ENCODE measurements at places on chromosomes 4 and X. TPM values are rescaled to one million over a fixed set of nuclear protein-coding genes. Genes with fewer than 3 reads are reported as not detected.

DNA sequence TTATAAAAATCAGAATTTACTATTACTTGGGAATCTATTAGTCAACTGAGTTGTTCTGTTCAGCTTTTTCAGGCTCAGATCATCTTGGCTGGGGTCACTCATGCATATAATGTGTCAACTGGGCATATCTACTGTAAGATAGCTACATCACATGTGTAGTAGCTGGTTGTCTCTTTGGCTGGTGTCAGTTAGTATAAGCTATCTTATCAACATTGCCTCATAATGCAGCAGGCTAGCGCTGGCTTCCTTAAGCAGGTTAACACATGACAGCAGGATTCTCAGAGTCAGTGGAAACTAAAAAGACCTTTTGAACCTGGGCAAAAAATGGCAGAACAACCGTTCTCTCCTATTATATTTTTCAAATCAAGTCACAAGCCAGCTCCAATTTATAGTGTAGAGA is 378.3 kb upstream of the PCDH10 start:
- no peak for DNase-seq

The LRAT gene
- polyA plus RNA-seq, result 0.06 TPM

GRCh38 chr4:118930255-118930654 is 41.6 kb downstream of the SYNPO2 start:
- DNase-seq, result no peak

DNA sequence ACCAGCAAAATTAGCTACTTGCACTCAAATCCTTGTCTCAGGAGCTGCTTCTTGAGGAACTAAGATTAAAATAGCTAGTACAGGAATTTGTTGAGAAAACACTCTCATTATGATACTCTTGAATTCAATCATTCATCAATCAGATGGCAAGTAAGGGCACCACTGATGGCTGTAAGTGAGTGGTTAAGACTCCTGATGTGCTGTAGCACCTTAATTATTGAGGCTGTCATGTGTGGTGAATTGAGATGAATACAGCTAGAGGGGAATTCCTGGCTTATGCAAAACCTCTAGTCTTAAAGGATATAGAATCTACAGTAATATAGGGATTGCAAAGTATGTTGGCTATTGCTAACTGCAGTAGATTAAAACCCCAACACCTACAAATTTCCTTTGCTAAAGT is 509.1 kb downstream of the IQCM start:
- DNase-seq, result no peak

DNA sequence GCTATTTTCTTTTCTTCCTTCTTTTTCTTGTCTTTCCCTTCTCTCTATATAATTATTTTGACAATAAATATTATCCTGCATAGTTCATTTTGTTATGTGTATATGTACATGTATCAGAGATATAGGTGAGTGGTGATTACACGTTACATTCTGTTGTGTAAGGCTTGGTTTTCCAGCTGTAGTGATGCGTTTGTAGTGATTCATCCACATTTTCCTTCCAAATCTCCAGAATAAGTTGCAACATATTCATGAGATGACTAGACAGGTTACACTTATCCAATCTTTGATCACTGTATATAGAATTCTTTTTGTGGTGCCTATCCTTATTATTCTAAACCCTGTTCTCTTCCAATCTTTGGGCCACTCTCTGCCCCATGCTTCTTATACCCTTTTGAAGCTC is 540.2 kb downstream of the GBA3 start:
- no peak for DNase-seq

DNA sequence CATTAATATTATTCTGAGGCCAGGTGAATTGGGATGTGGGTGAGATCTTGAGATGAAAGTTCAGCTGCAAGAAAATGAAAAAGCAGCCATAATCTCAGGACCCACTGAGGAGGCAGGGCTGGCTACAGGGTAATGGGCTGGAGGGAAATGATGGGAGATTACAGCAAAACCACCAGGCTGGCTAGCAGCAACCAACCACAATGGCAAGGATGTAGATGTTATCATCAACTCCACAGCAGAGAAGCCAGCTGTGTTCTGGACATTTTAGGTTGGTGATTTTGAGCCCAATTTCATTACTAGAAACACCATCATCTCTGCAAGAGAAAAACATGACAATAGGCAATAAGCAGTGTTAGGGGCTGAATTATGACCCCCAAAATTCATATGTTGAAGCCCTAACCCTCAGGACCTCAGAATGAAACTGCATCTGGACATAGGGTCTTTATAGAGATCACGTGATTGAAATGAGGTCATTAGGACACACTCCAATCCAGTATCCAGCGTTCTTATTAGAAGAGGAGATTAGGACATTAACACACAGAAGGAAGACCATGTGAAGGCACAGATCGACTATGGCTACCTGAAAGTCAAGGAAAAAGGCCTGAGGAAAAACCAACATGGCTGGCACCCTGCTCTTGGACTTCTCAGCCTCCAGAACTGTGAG is 139.8 kb upstream of the KIT start:
- DNase-seq, result no peak

DNA sequence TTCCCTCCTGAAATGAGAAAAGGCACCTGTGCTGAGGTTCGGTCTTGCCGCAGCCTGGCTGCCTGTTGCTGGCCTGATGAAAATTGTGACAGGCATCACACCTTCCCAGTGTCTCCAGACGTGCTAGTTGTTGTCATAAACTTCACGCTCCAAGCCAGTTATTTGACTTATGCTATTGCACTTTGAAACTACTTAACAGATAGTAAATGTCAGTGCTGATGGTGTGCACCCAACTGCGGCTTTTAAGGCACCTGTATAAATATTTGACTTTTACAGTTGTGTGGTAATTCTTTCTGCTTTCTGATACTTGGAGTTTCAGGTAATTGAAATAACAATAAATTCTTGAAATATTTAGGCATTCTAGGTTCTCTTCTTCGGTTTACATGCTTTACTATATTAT is 1.8 kb downstream of the WWC2 start:
- DNase-seq, result no peak

The SPANXA1 gene
- not detected for polyA plus RNA-seq

The ATXN3L gene
- not detected for polyA plus RNA-seq

- DNase-seq, result no peak
Observed at GRCh38 chr4:1427010-1427409, 20.8 kb upstream of the NKX1-1 start.

DNA sequence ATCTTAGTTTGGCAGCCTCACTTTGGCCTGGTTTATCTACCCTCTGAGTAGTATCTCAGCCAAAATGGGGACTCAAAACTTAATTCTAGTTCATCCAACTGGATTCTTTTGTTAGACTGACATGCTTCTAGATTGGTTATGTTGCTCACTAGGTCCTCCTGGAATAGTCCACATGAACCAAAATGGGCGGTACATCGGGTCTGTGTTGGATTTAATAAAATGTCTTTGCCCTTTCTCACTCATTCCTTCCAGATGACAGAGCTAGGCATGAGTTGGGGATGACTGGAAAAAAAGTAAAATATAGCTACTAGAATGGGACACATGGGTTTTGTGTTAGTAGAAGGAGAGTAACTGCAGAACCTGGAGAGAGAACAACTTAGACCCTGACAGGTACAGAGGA is 247.9 kb downstream of the CCSER1 start:
- DNase-seq, result no peak

DNA sequence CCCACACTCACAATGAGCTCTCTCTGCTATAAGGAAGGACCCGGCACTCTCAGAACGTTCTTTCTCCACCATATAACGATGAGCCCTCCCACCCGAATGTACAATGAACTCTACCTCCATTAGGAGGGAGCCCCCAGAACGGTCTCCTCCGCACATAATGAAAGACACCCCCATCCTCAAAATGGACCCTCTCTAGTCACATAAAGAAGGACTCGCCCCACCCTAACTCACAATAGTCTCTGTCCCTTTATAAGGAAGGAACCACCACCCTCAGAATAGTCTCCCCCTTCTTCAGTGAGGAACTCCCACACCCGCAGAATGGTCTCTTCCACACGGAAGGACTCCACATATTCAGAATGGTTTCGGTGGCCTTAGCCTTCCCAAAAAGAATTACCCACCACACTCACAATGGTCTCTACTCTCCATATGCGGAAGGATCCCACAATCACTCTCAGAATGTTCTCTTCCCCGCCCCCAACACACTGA is 477 bp downstream of the SLC35A2 start:
- no peak for DNase-seq

DNA sequence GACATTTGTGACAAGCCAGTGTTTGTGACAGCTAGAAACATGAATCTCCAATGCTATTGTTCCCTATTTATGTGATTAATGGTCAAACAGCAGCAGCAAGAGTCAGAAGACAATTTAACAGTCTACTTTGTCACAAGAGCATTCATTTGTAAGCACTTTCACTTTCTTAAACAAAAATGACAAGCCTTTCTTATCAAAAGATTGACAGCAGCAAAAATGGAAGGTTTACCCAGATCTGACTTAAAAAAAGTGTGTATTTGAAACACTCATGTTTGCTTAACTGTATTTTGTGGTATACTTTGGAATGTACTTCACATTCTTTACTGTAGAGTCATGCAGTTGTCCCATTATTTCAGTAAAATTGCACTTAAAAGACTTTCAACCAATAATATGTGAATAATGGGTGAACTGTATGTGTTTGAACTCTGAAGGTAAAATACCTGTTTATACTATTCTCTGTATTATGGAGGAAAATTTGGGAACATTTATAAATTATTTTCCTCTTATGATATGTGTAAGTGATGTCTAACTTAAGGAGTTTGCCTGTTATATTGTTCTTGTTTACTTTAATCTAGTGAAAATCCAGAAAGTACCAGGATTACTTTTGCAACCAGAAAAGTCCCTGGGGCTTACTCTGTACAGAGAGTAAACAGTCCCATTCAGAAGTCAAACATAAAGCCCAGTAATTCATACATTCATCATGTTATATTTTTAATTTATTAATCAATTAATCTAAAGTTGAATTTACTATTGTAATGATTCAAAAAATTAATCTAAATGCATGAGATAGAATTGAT is 314.9 kb upstream of the TRAM1L1 start:
- DNase-seq, result no peak

DNA sequence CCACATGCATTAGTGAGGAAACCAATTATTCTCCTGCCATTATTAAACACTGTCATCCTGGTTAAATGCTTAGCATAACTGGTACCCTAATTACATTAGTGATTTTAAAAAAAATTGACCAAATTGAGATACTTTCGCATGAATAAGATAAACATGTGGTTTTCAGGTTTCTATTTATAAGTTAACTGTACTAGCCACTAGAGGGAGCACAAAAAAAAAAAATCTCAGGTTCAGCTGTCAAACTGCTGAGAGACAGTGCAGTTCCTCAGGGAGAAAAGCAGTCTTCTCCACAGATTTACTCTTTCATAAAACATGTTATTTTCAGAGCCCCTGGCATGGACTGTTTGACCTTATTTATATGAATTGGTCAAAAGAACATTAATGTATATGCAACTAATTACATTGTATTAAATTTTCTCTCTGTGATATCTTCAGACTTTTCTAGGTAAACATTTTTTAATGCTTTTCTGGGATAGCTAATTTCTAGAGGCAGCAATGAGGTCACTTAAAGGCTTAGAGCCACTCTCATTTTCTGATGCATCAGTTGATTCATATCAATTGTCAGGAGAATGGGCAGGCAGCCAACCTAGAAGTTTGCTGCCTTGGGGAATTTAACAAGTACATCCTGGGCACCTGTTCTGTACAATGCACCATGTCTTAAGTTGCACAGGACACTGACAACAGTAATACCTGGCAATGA is 167.5 kb downstream of the CDS1 start:
- DNase-seq, result peak; percentile 35

DNA sequence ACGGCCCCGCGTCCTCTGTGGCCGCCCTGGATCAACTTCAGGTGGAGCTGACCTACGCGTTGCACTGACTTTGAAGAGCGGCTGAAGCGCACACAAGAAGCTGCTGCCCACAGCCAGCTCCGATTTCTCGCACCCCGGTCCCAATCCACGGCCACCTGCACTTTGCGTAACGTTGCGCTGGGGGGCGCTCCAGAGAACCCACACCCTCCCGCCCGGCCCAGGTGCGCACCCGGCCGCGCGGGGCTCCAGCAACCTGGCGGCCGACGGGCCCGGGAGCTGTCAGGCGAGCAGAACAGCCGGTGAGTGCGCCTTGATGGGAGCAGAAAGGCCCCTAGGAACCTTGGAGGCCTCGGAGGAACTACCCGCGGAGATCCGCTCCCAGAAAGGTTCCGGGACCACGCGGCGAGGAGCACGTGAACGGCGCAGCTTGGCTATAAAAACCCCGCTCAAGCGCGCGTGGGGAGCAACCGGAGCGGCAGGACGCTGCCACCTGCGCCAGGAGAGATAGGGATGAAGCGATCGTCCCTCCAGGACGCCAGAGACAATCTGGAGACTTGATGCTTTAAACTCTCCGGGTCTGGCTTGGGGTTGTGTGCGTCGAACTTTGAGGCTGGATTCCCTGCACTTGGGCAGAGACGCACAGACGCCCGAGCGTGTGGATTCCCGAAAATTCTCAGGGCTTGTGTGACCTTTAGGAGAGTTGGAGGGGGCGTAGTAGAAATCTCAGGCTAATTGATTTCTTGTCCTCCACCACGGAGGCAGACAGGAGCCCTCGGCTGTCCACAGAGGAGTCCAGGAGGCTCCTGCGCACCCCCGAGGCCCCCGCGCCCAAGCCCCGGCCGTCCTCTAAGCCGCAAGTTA is 591 bp upstream of the NWD2 start:
- no peak for DNase-seq

The CACNA1F gene
- polyA plus RNA-seq, result 0.03 TPM

- DNase-seq, result no peak
Observed at GRCh38 chr4:114398410-114398809, 200.2 kb upstream of the UGT8 start.

DNA sequence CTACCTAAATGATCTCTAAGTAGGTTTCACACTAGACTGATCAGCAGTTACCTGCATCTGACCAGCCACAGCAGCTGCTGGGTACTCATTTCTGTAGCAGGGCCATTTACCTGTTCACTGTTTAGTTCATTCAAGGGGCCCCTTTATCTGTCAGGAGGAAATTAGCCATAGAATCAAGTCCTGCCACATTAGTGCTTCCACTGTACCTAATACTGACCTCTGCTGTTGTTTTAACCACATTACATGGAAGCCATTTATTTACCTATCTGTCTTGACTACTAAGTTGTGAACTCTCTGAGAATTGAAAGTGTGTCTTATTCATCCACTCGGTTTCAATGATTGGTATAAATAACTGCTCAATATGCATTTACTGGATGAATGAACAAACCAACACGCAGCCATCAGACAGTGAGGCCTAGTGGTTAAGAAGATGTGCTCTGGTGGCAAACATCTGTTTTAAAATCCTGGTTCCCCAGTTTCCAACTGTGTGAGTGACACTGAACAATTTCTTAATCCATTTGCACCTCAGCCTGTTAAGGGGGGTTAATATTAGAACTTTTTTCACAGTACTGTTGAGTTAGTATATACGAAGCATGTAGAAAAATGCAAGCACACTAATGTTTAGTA is 30.0 kb upstream of the ANXA5 start:
- DNase-seq, result no peak

DNA sequence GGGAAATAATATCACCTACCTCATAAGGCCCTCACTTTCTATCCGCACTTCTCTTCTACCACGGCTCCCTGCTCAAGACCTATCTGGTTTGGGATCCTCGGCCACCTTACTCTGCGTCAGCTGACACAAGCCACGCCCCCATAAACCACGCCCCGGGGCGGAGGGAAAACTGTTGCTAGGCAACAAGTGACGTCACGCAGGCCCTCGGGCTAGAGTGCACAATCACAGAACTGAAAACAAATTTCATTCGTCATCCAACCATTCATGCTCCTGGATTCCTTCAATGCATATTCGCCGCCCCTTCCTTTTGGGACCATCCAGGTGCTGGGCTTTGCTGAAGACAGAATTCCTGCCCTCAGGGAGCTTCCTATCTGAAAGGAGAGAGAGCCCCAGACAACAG is 66.3 kb downstream of the SMC1A start:
- no peak for DNase-seq

- no peak for DNase-seq
Observed at GRCh38 chr4:105605493-105605892, 53.1 kb downstream of the ARHGEF38 start.

The NKX6-1 gene
- polyA plus RNA-seq, result not detected

All from forelimb muscle (tissue), 1 donor.